ENCODE measurements at places on chromosomes 5 and 9.

GRCh38 chr5:83562791-83563557 is 91.4 kb downstream of the VCAN start:
- DNase-seq, result no peak

- DNase-seq, result no peak
These were observed 19.0 kb upstream of the OR13F1 start for GRCh38 chr9:104485014-104485413.

- DNase-seq, result no peak
These were observed 24.6 kb downstream of the RFK start for GRCh38 chr9:76369583-76369982.

- no peak for DNase-seq
These were observed 104.8 kb upstream of the SIMC1 start for GRCh38 chr5:176133289-176133870.

- no peak for DNase-seq
These were observed 159.7 kb upstream of the CDH12 start for GRCh38 chr5:23012842-23013241.

- no peak for DNase-seq
These were observed 21.8 kb downstream of the C9 start for GRCh38 chr5:39342460-39342859.

DNA sequence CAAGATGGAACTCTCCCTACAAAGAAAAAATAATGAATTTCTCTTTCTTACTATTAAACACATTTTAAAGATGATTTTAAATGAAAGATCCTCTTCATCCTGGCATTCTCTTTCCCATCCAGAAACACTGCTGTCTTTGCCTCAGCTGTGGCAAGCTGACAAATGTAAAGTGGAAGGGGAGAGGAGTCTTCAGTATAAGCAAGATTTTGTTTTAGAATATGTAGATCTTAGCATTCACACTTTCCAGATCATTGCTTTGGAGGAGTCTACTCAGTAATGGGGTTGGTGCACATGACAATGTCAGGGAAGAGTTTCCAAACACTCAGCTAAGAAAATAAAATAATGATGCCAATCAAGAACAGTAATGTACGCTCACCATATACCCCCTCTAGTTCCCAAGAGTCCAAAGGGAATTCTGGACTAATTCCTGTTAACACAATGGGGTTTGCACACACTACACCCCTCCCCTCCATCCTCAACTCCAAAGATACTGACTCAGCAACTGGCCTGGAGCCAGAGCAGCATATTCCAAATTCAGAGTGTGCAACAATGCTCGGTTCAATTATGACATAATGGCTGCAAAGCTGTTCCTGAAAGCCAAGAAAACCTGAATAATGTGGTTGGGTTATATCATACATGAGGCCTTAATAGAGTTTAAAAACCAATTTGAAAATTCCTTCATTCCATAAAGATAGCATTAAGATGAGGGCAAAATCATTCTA is 4.6 kb downstream of the C5orf63 start:
- no peak for DNase-seq

GRCh38 chr5:112668911-112669310 is 68.8 kb upstream of the APC start:
- DNase-seq, result no peak

DNA sequence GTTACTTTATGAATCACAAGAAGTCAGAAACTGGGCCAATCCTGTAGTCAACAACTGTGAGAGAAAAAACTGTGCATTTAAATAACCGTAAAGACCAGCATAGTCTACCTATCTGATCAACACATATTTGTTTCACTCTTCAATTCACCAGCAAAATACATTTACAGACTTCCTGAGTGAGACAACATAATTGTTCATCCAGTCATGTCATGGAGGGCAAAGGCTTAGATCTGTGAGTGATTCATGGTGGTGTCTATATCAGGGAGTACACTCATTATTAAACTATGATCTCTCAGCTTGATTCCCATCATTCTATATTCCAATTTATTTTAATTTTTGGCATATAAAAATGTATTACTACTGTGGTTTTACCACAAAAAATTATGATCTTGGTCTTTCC is 694.6 kb downstream of the DNAH5 start:
- DNase-seq, result no peak

GRCh38 chr9:110076894-110077725 is 130.8 kb downstream of the C9orf152 start:
- no peak for DNase-seq

- DNase-seq, result no peak
These were observed 6.8 kb upstream of the ANGPTL2 start for GRCh38 chr9:127129073-127129717.

DNA sequence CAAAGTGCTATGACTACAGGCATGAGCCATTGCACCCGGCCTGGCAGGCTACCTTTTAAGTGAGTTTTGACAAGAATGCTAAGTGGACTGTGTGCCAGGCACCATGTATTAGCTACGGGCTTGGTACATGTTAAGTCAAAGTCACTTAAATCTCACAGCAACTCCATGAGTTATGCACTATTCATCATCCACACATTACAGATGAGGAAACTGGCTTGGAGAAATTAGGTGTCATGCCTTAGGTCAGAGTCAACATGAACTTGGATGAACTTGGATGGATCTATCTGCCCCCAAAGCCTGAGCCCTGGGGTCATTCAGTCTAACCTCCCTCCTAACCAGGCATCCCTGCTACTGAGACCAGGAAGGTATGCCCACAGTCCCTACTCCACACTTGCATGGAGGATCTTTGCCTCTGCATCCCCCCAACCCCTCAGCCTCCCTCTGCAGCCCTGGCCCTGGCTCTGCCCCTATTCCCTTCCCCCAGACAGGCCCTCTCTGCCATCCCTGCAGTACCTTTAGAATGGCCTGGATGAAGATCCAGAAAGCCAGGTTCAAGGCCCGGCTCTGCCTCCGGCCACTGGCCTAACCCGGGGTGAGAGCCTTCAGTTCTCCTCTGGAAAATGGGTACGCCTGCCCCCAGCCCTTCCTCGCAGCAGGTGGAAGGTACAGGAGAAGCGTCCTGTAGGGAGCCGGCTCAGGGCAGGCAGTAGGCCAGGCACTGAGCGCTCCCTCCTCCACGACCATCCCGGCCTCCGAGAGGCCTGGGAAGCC is 685 bp upstream of the ADGRD2 start:
- DNase-seq, result no peak

DNA sequence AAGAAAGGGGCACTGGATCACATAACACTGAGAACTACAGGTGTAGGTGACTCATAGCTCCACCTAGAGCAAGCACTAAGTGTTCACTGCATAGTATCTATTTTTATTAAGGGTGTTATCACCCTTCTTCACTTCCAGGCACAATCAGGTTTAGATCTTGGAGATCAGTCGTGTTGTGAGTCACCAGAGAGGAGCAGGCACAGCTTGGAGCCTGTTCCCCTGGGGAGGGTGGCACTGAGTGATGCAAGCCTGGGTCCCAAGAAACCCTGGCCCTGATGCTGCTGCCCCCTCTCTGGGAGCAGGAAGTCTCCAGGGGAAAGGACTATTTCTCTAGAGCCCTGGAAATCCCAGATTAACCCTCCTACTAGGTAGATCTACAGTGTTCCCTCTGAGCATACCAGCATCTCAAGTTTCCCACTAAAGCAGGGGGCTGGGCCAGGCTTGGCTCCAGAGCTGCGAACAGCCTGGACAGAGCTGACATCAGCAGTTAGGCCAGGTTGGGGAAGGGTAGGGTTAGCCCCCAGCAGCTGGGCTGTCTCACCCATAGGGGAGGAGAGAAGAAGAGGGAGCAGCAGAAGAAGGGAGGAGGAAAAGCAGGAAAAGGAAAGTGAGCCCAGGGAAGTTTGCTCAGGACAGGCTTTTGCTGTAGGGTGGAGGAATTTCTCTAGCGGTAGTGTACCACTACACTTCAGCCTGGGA is 28.1 kb upstream of the SPINK4 start:
- DNase-seq, result no peak

DNA sequence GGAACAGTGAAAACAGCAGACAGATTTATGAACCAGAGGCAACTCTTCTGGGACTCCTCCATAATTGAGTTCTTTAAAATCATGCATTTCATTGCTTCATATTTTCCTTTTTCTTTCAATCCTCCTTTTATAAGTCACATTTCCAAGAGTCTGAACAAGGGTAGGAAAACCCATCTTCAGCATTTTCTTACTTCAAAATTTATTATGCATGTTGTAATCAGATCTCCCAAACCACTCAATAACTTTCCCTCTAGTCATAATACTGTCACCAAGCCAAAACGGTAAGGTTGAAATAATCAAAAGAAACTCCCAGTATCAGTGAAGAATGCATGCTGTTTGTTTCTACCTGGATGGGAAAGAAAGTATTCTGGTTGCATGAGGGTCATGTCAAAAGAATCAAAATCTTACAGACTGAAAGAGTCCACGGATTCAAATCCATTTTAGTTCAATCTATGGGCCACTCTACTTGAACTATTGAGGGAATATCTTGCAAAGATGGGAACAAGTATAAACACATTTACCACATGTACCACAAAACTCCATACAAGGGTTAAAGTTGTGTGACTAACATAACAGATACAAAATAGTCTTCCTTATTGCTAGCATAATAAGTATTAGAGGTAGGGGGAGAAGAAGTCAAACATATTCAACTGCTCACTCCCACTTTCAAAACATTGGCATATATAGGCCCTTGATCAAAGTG is 797.3 kb downstream of the MAT2B start:
- DNase-seq, result no peak

DNA sequence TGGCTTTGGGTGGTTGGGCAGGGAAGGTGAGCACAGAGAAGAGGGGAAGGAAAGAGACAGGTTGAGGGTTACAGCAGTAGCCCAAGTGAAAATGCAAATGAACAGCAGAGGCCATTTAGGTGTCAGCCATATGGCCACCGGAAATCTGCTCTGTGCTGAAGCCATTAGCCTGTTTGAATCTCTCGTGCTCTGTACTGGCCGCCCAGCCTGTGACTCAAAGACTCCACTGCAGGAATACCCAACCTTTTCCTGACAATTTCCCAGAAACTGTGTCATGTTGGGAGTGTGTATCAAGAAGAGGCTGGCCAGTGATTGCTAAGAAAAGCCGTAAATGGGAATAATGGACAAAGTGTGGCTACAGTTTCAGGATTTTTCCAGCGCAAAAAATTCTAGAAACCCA is 35.9 kb upstream of the RAI14 start:
- DNase-seq, result no peak

GRCh38 chr9:95383185-95383676 is 65.7 kb upstream of the FANCC start:
- no peak for DNase-seq

DNA sequence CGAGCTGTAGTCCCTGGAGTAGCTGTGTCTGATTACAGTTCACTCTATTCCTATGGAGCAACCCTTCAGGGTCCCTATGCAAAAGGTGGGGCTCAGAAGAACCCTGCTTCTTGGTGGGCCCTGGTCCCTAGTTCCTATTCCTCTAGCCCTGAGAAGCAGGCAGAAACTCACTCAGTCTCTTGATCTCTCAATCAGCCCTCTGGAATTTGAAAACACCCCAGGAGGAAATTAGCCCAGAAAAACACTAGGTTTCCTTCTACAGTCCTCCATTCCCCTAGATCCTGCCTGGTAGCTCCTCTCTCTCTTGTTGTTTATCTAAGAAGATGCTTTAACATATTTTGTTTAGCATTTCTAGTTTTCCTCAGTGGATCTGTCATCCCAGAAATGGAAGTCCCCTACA is 7.6 kb downstream of the RGS3 start:
- DNase-seq, result no peak

- no peak for DNase-seq
These were observed 13.1 kb downstream of the PSD2 start for GRCh38 chr5:139808481-139809330.

DNA sequence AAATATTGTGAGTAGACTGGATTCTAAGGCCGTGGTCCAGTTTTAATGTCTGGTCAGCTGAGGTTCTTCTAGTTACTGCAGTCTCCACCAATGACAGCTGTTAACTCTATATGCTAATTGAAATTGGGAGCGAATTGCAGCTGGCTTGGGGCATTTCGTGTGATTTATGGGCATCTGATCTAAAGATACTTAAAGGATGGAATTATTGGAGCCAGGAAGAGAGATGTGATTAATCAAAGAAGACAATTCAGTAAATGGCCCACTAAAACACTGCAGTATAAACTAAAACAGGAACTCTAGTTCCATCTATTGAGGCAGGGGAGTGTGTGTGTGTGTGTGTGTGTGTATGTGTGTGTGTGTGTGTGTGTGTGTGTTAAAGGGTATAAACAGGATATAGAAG is 157.5 kb upstream of the IQGAP2 start:
- no peak for DNase-seq

DNA sequence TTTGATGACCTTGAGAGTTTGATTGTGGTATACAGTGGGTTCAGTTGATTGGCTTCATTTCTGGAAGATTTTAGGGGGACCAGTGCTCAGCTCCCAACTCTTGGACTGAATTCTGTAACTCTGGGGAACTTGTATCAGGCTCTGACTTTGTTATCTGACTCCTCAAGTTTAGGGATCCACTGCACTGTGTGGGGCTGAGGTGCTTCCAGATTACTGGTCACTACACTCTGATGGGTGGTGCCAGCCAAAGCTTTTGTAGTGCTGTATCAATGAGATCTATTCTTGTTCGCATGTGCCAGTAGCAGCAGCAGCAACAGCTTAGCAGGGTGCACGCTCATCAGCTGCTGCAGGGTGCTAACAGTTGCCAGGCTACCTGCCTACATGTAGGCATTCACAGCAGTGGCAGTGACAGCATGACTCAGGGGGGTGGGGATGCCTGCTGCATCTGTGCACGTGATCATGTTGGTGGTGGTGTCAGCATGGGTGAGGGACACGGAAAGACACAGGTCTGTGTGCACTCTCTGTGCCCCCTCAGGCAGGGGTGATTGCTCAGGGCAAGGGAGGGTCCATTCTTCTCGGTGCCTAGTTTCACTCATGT is 438.8 kb upstream of the SEMA6A start:
- DNase-seq, result no peak

- DNase-seq, result no peak
These were observed 1228.0 kb upstream of the C9orf72 start for GRCh38 chr9:28801144-28801799.

GRCh38 chr9:132560616-132561202 is 21.7 kb upstream of the BARHL1 start:
- no peak for DNase-seq

GRCh38 chr9:13292782-13293181 is 13.3 kb upstream of the MPDZ start:
- no peak for DNase-seq
